ENCODE measurements at places on chromosomes 6 and 20. TPM values are rescaled to one million over a fixed set of nuclear protein-coding genes. Genes with fewer than 3 reads are reported as not detected.

Gene PSORS1C1
- not detected for total RNA-seq

Gene TSBP1
- not detected for total RNA-seq

DNA sequence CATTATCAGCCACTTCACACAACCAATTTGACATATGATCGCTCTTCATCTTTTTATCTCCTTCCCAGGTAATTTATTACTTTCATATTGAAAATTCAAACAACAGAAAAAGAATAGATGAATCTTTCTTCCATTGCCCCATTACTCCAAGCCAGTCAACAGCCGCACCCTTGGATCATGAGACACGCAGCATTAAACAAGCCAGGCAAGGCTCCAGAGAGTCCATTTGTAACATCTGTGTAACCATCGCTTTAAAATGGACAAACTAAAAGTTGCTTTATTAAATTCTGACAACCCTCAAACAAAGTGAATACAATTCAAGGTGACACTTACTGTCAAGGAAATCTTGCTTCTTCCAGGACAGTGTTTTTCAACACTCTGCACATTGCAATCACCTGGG is 200.3 kb downstream of the EPM2A start:
- DNase-seq = no peak

DNA sequence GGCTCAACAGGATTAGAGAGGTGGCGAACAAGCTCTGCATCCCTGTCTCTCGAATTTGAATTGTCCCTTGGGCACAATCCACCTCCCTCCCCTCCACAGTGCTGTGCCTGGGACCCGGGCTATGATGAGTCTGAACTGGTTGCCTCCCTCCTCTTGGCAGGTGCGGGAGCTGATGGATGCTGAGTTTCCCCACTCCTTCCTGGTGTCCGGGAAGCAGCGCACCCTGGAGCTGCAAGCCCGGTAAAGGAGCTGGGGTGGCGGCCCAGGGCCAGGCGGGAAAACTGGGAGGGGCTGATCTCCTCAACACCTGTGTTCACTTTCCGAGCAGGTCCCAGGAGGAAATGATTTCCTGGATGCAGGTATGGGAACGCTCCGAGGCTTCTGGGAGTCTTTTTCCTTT is 14.9 kb downstream of the FGD2 start:
- no peak for DNase-seq

GRCh38 chr6:22073516-22074198 is 223.2 kb downstream of the PRL start:
- no peak for DNase-seq

DNA sequence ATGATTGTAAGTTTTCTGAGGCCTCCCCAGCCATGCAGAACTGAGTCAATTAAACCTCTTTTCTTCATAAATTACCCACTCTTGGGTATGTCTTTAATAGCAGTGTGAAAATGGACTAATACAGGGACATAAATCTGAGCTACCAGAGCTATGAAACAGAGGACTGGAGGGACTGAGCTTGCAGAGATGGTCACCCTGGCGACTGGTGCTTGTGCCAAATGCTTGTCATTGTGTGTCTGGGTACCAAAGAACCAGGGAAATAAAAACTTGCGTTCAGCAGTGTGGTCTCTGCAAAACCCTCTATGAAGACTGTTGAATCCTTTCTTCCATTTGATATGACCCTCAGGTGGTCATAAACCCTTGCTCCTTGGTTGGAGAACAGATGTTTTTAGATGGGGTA is 105.1 kb upstream of the PRL start:
- no peak for DNase-seq
